PC-9 (cell line): ENCODE measurements at places on chromosomes 2 and 18. TPM values are rescaled to one million over a fixed set of nuclear protein-coding genes. Genes with fewer than 3 reads are reported as not detected.
A peak's percentile ranks its signal among the peaks of the same experiment; 100 is the strongest.

DNA sequence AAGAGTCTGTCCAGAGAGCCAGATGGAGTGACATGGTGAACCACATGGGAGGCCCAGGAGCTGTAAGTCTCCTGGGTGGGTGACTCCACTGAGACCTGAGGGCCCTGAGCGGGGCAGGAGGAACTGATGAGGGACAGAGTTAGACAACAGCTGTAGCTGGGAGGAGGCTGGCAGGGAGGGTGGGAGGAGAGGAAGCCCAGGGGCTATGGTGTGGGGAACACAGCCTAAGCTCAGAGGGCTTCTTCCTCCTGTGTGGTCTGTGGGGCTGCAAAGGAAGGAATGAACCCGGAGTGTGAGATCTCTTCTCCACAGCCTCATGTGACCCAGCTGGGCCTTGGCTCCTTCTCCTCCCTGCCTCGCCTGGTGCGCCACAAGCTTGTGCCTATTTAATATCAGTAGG, 395.6 kb upstream of the HS6ST1 start:
- H3K4me3 ChIP-seq, result no peak overlapping the region
- peaks cover 32% of the 10 kb centered on the region for H3K27me3 ChIP-seq
- no peaks in the 10 kb centered on the region for H3K4me1 ChIP-seq
- DNase-seq, result no peak
- no peaks in the 10 kb centered on the region for H3K36me3 ChIP-seq
- H3K27ac ChIP-seq, result no peak overlapping the region

DNA sequence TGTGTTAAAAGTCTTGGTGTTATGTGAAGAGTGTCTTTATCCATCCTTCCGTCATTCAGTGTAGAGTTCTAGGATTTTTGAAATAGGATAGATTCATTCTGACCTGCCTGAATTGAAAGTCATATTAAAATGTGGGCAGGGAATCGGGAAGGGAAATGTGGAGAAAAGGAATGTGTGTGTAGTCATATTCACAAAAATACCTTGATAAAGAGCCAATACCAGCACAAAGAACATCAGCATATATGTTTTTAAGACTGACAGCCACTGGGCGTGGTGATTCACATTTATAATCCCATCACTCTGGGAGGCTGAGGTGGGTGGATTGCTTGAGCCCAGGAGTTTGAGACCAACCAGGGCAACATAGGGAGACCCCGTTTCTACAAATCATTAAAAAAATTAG, 188.1 kb downstream of the CAMKMT start:
- H3K4me1 ChIP-seq, result peaks cover 66% of the 10 kb centered on the region
- no peaks in the 10 kb centered on the region for H3K27me3 ChIP-seq
- no peaks in the 10 kb centered on the region for H3K36me3 ChIP-seq
- no peak for DNase-seq
- H3K27ac ChIP-seq, result peak overlapping the region; percentile 87

DNA sequence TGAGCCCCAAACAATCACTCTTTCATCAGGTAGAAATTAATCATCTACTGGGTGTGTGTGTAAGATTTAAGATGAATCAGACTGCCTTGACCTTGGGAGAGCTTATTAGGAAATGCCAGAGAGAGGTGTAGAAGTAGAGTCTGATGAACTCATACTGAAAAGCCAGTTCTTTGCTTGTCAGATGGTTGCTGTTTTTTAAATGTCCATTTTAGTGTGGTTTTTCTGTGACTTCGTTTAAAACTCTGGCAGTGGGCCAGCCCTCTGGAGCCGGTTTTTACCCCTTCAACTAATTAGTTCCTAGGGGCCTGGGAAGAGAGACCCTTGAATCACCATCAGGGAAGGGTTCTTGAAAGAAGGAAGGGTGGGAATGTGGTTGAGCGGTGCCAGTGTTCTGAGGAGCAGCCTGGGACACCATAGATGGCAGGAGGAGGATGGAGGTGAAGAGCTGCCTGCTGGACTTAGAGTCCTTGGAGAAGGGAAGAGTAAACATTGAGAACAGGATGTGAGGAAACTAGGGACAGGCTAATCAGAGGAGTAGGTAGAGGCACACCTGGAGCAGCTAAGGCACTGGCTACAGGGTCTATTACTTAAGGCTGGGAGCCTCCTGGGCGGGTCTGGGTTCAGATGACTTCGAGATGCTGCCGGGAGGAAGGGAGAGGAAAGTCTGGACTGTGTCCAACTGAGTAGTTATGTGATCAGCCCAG, 66.1 kb downstream of the LRRFIP1 start:
- H3K36me3 ChIP-seq, result no peaks in the 10 kb centered on the region; the same call in 1 of the 2 replicates
- H3K27ac ChIP-seq, result peak overlapping the region; percentile 97
- peak overlapping the region; percentile 83 for H3K4me3 ChIP-seq
- H3K4me1 ChIP-seq, result peaks cover 76% of the 10 kb centered on the region
- peak; percentile 49 for DNase-seq
- no peaks in the 10 kb centered on the region for H3K27me3 ChIP-seq

The UCN gene
- total RNA-seq, result 2.8 and 4.6 TPM in 2 replicates

DNA sequence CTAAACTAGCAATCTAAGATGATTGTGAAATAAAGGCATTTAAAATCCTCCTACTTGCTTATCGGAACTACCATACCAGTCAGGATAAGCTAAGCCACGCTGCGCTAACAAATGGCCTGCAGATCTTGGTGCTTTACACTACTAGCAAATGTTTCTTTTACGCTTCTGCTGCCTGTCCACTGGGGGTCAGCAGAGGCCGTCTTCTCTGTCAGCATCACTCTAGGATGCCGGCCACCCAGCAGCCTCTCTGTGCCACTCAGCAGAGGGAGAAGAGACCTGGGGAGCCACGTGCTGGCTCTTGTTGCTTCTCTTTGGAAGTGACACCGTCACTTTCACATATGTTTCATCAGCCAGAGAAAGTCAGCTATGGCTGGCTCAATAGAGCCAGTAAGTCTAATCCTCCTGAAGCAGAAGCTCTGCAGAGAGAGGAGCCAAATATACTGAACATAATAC, 36.6 kb downstream of the COPS8 start:
- H3K36me3 ChIP-seq, result no peaks in the 10 kb centered on the region
- H3K27me3 ChIP-seq, result no peaks in the 10 kb centered on the region
- H3K27ac ChIP-seq, result peak overlapping the region; percentile 44
- H3K4me3 ChIP-seq, result no peak overlapping the region
- peaks cover 19% of the 10 kb centered on the region; the same call in 1 of the 2 replicates for H3K4me1 ChIP-seq
